ENCODE measurements at places on chromosomes 2 and 18.

DNA sequence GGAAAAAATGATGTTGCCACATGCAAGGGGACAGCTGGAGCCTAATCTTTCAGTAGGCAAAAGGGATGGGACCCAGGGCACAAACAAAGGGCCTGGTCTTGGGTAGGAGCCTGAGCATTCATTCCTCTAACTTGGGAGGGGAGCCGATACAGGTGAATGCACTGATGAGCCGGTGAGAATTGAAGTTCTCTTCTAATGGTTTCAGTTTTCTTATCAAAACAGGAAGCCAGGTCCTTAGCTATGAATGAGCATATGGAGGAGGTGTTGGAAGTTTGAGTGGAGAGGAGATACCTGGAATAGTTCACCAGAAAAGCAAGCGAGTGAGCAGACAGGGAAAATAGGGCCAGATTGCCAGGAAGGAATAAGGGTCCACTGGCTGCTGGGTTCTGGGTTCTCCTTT lies 10.1 kb downstream of the DPP4 start:
- DNase-seq: no peak

DNA sequence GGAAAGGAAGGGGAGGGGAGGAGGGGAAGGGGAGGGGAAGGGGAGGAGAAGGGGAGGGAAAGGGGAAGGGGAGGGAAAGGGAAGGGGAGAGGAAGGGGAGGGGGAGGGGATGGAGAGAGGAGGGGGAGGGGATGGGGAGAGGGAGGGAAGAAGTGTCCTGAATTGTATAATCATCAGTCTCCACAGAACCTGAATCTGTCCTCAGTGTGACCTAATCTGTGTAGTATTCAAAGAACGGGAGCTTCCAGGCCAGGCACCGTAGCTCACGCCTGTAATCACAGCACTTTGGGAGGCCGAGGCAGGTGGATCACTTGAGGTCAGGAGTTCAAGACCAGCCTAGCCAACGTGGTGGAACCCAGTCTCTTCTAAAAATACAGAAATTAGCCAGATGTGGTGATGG lies 41.1 kb upstream of the CCDC150 start:
- no peak for DNase-seq

DNA sequence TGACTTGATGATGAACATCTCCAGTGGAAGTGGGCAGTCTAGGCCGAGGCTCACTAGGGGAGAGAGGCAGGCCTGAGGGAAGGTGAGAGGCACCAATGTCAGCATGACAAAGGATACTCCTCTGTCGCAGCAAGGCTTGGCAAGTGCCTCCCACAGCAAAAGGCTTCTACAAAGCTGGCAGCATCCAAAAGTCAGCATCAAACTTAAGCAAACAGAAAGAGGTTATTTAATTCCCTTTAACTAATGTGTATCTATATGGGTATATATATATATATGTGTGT lies 41.6 kb downstream of the NIFK start:
- no peak for DNase-seq

- peak; percentile 90 for DNase-seq
These were observed 2.2 kb downstream of the RND3 start for GRCh38 chr2:150485114-150485870.

DNA sequence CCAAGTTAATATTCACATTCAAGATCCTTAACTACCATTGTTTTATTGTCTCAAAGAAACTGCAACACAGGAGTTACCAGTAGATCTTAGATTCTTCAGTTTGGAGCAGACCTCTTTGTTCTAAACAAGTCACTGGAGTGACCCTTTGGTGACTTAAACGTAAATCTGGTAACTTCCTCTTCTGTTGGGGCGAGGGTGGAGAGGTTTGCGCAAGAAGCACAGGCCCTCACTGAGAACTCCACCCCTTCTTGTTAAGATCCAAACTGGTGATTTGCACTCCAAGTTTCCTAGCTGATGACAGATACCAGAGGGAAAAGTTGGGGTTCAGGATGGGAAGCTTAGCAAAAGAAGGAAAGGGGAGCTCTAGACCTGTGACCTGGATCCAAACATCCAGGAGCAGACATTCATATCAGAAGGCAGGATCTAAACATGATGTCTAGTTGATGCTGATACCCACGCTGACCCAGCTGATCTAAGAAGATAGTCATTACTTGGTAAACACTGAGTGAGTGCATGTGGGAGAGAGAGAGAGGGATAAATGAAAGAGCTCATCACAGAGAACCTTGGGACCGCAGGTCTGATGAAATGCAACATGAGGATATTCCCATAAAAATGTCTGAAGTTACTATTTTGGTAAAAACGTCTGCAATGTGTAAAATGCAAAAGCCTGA lies 256.0 kb downstream of the CDH20 start:
- DNase-seq: no peak

- no peak for DNase-seq
These were observed 182.2 kb downstream of the FIGN start for GRCh38 chr2:163553601-163554000.

GRCh38 chr2:48069769-48070168 lies 163.5 kb upstream of the FBXO11 start:
- DNase-seq: no peak

- peak; percentile 20 for DNase-seq
These were observed 29.4 kb upstream of the TSPYL6 start for GRCh38 chr2:54285451-54285850.

- DNase-seq: no peak
These were observed 90.8 kb downstream of the NFATC1 start for GRCh38 chr18:79486356-79487182.

DNA sequence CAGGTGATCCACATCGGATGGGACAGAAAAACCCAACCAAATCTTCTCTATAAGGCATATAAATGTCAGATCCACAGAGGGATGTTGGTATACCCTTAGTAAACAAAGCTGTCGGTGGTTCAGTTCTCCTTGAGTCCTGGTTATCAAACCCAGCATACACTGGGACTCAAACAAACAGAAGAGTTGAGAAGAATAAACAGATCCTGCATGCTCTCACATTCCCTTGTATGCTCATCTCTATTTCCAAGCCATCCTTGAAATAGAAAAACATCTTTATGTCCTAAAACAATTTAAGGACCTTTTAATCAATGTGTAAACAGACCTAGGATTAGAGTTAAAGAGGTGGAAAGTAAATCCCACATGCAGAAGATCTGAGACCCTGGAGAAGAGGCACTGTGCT lies 19.8 kb upstream of the HK2 start:
- no peak for DNase-seq

- peak; percentile 96 for DNase-seq
These were observed 185.0 kb downstream of the ANAPC1 start for GRCh38 chr2:111698743-111699554.

- DNase-seq: no peak
These were observed 72.5 kb upstream of the CYP1B1 start for GRCh38 chr2:38148501-38148900.

Data from astrocyte of the hippocampus (primary cell).